ENCODE measurements at places on chromosomes 4 and X.

- no peak for DNase-seq
Observed at GRCh38 chr4:188021548-188022249, 26.1 kb downstream of the ZFP42 start.

DNA sequence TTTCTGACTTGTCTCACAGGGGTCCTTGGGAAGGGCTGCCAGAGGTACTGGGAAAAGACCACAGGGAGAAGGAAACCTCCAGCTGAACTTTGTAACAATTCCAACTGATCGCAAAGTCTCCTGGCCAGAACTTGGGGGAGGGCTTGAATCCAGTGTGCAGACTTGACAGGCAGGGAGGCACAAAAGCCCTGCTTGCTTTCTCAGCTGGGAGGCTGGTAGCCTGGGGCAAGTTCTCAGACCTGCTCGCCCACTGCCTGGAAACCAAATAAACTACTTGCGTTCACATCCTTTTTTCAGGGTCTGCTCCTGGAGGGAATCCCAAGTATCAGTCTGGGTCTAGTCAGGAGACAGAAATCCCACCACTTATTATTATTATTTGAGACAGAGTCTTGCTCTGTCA is 48.0 kb upstream of the CASK start:
- no peak for DNase-seq

DNA sequence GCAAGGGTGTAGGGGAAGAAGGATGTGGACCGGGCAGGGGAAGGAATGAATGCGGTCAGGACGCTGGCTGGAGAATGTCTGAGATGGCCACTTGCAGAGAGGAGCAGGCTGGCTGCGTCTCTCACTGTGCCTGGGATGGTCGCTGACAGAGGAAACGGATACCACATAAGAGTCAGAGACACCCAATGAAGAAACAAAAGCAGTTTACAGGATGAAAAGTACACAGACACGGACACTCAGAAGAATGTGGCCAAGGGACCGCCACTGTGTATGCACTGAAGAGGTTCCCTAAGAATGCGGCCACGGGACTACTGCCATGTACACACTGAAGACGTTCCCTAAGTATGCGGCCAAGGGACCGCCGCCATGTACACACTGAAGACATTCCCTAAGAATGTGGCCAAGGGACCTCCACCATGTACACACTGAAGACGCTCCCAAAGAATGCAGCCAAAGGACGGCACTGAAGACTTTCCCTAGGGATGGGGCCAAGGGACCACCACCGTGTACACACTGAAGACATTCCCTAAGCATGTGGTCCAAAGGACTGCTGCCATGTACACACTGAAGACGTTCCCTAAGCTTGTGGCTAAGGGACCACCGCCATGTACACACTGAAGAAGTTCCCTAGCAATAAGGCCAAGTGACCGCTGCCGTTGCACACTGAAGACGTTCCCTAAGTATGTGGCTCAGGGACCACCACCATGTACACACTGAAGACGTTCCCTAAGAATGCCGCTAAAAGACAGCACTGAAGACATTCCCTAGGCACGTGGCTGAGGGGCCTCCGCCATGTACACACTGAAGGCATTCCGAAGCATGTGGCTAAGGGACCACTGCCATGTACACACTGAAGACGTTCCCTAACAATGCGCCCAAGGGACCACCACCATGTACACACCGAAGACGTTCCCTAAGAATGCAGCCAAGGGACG is 32.2 kb downstream of the DHRSX start:
- DNase-seq, result no peak

DNA sequence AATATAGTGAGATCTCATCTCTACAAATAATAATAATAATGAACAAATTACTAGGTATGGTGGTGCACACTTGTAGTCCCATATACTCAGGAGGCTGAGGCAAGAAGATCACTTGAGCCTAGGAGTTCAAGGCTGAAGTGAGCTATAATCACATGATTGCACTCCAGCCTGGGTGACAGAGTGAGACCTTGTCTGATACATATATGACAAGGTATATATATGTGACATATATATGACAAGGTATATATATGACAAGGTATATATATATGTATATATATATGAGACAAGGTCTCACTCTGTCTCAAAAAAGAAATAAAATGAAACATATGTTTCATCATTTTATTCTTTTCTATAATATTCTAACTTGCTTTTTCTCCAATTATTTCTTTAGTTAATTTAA is 278.1 kb upstream of the TET2 start:
- DNase-seq, result no peak

DNA sequence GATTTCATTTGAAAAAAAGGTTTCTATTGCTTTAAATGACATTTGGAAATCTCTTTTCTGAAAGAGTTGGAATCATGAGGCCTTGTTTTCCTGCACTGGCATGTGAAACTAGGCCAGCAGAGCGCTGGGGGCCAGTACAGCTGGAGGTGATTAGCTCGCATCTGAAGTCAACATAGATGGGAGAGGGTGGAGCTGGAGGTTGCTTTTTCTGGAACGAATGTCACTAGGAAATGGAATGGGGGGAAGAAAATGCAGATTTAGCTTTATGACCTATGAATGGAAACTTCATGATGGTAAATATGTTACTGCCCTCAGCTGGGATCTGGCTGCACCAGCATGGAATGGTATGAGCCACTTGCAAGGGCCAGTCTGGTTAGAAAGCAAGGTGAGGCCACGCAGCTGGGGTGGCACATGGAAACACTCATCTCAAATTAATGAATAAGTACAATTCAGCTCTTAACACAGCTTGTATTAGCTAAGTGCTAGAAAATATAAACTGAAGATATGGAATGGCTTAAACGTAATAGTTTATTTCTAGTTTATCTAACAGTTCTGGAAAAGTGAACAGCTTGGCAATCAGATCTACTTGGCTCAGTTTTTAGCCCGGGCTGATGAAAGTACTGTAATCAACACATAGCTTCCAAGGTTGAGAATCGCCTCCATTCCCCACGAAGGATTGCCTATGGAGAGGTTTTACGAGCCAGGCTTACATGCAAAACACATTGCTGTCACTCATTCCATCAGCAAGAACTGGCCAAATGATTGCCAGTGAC is 32.5 kb downstream of the SLC10A6 start:
- DNase-seq, result no peak

- no peak for DNase-seq
Observed at GRCh38 chrX:154000051-154000450, 19.7 kb downstream of the IRAK1 start.

- DNase-seq, result no peak
Observed at GRCh38 chrX:54043541-54044125, 640 bp downstream of the PHF8 start.

DNA sequence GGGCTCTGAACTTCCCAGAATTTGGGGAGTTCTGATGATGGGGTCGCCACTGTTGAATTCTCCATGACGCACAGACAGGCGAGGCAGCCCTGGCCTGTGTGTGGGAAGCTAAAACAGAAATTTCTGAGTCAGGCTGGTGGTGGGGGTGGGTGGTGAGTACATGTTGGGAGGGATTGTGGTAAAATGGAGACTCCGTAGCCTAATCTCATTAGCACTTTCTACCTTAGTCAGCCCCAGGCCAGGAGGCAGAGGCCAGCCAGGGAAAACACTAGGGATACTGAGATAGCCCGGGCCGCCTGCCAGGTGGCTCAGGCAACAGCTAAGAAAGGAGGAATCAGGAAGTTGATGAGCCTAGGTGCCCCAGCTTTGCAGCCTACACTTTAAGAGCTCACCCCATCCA is 39.3 kb upstream of the NHSL2 start:
- peak; percentile 59 for DNase-seq

GRCh38 chrX:154136627-154137161 is 7.3 kb upstream of the OPN1LW start:
- DNase-seq, result peak; percentile 35

- DNase-seq, result peak; percentile 58
Observed at GRCh38 chr4:101178731-101179130, 168.6 kb downstream of the PPP3CA start.

DNA sequence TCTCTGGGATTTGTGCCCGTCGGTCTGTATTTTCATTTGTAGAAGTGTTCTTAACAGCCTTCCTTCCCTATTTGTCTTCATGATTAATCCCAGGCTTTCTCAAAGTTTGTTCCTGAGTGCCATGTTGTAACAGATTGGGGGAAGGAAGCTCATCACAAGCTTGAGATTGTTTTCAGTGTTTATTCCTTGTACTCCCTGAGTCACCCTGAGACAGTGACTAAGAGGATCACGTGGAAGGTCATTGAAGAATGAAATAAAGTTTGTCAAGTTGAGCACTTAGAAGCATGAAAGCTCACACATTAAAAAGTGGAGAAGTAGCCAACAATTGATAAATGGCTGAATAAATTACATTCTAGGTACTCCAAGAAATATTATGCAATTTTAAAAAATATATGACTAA is 153.5 kb upstream of the FAM241A start:
- peak; percentile 35 for DNase-seq

- no peak for DNase-seq
Observed at GRCh38 chrX:117568238-117568637, 548.4 kb downstream of the KLHL13 start.

- no peak for DNase-seq
Observed at GRCh38 chr4:102792361-102792936, 31.7 kb upstream of the MANBA start.

DNA sequence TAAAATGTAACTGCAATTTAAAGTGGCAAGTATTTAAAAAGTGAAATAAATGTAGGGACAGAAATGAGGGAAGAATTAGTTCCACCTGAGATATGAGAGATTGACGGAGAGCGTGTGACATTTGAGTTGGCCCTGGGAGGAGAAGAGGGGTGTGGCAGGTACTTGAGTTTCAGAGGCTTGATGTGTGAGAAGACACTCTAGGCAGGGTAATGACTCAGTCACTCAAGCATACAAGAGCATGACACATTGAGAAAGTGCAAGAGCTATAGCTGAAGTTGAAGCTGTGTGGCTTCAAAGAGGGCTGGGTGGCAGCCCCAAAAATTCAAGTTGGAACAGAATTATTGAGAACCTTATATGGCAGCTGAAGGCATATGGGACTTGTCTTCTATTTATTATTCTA is 420.5 kb downstream of the SLITRK2 start:
- no peak for DNase-seq

DNA sequence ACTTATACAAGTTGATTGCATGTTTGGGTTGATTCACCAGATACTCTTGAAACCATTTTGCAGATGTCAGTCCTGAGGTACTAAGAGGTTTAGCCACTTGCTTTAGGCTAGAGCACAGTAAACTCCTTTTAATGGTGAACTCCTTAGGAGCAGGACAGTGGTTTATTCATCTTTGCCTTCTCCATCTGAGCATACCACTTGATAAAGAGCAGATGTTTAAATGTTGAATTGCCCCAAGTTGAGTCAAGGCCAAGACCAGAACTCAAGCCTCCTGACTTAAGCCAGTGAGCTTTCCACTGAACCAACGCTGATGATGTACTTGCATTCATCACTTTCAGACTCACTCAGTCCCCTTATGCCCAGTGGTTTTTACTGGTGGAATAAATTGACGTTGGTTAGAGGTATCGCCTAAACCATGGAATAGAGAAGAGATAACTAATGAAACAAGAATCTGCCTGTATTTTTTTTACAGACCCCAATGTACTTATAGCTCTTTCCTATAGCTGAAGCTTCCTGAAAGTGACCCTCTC is 7.5 kb downstream of the DAPP1 start:
- DNase-seq, result no peak

- no peak for DNase-seq
Observed at GRCh38 chrX:153782313-153782712, 1.5 kb downstream of the SRPK3 start.

DNA sequence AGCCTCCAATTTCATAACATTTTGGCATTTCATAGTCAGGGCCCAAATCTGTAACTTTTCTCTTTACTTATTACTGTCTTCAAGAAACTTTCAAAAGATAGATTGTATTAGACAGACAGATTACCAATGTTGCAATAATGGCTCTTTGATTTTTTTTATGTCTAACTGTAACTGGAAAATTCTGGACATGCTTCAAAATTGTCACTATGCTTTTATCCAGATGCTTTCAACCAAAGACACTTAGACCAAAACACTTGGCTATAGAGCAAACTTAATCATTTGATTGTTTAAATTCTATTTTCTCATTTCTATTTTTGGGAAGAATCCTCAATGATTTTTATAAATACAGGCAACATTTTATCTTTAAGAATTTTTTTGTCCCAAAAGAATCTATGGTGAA is 10.4 kb downstream of the ZXDA start:
- DNase-seq, result no peak

GRCh38 chr4:105147016-105147552 is 408 bp downstream of the TET2 start:
- no peak for DNase-seq

DNA sequence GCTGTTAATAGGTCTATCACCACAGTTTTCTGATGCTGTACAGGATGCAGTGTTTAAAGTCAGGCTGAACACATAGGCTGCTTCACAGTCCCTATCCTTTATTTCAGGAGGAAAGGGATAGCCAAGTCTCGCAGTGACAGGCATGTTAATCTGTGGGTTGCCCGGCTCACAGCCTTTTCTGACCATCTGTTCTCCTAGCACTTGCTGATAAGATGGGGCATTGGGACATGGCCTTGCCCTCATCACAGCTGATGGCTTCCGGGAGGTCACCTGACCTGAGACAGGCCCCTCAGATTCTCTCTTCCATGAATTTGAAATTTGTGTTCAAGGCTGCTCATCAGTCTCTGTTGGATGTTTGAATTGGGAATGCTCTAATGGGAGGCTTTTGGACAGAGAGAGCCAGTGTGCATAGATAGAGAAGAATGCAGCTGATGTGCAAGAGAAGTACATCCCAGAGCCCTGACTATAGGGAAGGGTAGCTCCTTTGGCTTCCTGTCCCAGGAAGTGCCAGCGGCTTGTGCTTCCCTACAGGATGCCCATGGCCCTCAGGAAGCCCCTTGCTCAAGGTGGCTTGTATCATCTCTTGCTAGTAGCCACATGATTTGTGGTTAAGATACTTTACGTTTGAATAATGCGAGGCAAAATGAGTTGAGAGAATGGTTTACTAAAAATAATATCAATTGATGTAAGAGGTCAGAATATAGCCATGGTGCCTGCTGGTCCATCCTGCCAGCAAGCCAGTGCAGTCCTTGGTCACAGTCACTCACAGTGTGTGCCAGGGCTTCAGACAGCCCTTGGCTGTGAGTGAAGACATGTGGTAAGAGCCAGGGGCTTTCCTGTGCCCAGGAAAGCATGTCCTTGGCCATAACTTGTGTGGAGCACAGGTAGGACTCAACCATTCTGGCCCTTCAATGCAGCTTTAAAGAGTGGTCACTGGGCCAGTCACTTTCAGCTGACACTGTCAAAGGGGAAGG is 88.6 kb downstream of the TSPAN7 start:
- DNase-seq, result no peak

GRCh38 chrX:63458981-63459380 is 107.8 kb upstream of the SPIN4 start:
- DNase-seq, result no peak

- DNase-seq, result no peak
Observed at GRCh38 chr4:124913237-124913636, 200.7 kb upstream of the ANKRD50 start.

GRCh38 chrX:22748093-22748999 is 251.4 kb upstream of the DDX53 start:
- peak; percentile 39 for DNase-seq

Data from astrocyte of the spinal cord (primary cell).